Activated T-helper 9 cell treated with anti-CD3 and anti-CD28 coated beads, Interleukin-2, amount 50 U/mL, for 16 hours (primary cell): ENCODE measurements at places on chromosomes 2 and 18.

- DNase-seq = no peak
These were observed 78.2 kb upstream of the CABLES1 start for GRCh38 chr18:23057096-23057495.

DNA sequence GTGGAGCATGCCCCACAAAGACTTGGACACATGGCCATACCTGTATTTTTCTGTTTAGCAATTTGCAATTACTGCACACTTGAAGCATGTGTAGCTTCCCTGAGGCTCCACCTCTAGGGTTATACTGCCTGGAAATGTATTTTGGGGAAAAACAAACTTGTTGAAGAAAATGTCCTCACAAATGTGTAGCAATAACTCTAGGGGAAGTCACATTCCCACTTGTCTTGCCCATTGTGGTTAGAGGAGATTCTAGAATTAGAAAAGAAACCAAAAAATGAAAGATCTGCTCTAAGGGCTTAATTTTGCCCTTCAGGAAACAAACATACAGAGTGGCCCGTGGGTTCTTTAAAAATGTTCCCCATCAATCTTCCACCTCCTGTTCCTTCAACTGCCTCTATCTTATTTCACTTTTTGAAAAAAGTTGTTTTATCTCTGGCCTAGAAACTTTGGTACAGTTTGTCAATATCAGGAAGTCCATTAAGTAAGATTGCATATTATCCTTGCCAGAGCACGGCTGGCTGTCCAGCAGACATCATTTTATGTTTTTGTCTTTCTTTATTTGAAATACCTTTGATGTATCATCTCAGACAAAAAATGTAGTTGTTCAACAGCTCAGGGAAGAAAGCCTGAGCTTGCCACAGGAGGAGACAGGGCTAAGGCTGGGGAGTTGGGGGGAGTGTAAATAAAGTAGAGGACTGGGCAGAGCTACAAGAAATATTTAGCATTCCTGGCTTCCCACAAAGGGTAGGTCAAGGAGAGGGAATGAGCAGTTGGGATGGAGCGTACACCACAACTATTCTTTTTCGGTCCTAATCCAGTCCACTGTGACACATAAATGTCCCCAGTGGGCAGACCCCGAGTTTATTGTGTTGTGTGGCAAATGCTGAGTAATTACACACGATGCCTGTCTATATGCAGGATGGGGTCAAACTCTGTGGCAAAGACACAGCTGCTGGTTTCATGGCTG lies 96.8 kb upstream of the CDC42EP3 start:
- DNase-seq = no peak

DNA sequence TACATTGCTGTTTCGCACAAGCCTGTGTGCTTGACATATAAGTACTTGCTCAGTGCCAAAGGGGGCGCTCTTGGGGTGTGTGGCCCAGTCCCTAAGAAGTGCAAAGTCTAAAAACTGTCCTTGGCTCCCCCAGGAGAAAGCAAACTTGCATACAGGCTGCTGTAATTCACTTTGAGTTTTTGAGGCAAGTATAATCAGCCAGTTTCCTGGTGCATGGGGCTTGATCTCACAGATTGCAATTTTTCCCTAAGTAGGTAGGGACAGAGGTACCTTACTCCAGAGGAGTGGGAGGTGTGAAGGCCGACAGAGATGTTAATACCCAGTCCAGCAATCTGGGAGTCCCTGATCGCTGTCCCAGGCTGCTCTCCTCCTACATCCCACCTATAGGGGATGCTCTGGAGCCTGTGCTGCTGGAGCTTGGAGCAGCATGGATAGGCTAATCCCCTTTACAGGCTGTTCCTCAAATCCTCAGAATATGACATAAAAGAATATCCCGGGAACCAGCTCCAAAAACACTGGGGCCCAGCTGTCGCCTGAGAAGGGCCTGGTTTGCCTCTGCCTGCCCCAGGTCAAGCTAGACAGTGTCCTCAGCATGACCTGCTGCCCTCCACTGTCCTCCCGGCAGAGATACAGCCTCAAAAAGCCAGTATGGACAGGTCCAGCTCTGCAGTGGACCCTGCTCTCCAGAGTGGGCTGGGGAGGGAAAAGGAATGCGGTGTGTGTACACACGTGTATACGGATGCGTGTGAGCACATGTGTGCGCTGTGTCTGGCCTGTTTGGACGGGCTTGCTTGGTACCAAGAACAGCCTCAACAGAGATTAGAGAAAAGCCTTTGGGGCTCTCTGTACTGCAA lies 136.5 kb upstream of the HAAO start:
- no peak for DNase-seq

DNA sequence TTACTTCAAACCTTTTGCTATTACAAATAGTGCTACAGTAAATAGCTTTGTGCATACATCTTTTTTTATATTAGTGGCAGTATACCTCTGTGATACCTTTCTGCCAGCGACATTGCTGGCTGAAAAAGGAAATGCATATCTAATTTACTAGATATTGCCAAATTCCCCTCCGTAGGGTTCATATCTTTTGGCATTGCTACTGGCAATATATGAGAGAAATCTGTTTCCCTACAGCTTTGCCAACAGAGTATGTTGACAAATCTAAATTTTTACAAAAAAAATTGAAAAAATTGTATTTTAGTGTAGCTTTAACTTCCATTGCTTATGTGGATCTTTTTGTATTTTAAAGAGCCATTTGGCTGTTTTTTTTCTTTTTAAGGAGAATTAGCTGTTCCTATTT lies 426.7 kb downstream of the TRIB2 start:
- DNase-seq = no peak

- no peak for DNase-seq
These were observed 29.4 kb upstream of the FN1 start for GRCh38 chr2:215465256-215465655.
